ENCODE measurements at places on chromosomes 11 and 22.

DNA sequence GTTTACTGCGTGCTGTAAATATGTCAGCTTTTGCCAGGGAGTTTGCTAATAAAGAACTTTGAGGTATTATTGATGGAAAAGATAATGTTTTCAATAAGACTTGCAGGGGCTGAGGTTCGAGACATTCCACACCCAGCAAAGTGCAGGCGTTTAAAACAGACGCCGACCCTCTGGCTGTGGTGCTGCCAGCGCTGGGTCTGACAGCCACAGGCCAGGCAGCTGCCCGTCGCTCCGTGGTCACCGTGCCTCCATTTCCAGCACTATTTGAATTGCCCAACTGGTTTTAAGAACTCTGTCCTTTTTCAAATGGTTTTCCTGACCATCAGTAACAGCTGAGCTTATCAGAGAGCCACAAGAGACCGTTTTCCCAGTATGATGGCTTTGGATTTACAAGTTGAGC lies 28.1 kb upstream of the ALX4 start:
- peaks cover 58% of the 10 kb centered on the region for H3K27me3 ChIP-seq
- no peak for DNase-seq
- no peaks in the 10 kb centered on the region for H3K4me1 ChIP-seq
- H3K36me3 ChIP-seq, result no peaks in the 10 kb centered on the region
- no peak overlapping the region for H3K4me3 ChIP-seq
- H3K27ac ChIP-seq, result no peak overlapping the region

GRCh38 chr11:108632041-108632704 lies 32.7 kb upstream of the DDX10 start:
- H3K4me3 ChIP-seq, result no peak overlapping the region
- no peaks in the 10 kb centered on the region for H3K36me3 ChIP-seq
- peaks cover 3% of the 10 kb centered on the region for H3K27me3 ChIP-seq
- no peak overlapping the region for H3K27ac ChIP-seq
- H3K4me1 ChIP-seq, result no peaks in the 10 kb centered on the region

DNA sequence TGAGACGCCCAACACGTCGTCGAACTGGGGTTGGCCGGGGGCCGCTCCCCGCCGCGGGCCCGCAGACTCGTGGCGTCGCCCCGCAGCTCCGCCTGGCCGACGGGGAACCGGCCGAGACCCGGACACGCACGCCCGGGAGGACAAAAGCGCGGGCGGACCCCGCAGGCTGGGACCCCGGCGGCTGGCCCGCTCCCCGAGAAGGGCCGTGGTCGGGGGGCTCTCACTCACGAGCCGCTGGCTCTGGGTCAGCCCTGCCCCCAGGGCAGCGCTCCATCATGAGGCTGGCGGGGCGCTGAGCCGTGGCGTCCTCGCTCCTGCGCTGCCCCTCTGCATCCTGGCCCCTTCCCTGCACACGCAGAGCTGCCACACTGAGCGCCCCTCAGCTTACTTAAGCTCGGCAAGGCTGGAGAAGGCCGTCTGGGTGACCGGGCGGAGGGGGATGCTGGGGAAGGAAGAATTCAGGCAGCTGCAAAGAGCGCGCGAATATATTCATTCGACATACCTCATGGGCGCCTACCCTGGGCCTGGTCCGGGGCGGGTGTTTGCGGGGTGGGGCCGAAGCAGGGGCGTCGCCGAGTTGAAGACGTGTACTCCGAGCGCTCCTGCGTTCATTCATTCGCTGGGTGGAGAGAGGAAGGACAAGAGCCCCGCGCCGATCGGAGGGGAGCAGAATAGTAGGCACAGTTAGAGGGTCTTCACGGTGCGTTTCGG lies 579 bp upstream of the CYB5R2 start:
- H3K36me3 ChIP-seq, result no peaks in the 10 kb centered on the region
- peak; percentile 87 for DNase-seq
- peak overlapping the region; percentile 71 for H3K4me3 ChIP-seq
- peaks cover 10% of the 10 kb centered on the region for H3K4me1 ChIP-seq
- H3K27ac ChIP-seq, result no peak overlapping the region
- peaks cover 3% of the 10 kb centered on the region for H3K27me3 ChIP-seq

DNA sequence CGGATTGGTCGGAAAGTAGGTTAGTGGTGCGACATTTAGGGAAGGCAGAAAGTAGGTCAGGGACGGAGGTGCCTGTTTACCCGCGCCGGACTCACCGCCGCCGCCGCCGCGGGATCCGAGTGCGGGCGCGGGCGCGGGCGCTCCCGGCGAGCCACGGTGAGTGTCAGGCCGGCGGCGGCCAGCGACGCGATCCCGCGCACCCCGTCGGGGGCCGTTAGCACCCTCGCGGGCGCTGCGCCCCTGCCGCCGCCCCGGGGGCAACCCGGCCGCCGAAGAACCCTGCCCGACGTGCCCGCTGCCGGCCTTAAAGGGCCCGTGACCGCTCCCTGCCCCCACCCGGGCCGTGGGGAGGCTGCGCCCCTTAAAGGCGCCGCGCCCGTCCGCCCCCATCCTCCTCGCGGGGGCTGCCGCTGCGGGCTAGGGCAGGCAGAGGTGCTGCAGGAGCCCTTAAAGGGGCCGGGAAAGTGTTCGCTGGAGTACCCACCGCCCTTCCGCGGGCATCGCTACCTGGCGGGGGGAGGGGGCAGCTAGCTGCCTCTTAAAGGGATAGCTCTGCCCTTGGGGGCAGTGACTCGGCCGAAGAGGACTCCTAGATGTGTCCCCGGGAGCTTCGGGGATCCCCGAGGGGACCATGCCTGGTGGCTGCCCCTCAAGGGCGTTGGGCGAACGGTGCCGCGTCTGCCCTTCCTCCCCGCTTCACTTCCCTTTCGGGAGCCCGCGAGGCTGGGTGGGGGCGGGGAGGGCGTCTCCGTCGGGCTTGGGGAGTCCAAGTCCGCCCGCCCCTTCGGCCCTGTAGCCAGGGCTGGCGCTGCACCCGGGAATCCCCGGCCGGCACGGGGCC lies at the start of gene BMAL1:
TSS of gene BMAL1 (plus strand) at position 23 of the 841 bp plus-strand sequence. CDS start 76,519 bp downstream, outside the sequence.
- peak within 1 kb of the TSS; percentile 67 for H3K27ac ChIP-seq
- peak within 1 kb of the TSS; percentile 93 for H3K4me3 ChIP-seq
- peaks cover 12% of the 10 kb centered on the region for H3K4me1 ChIP-seq
- peak; percentile 84 for DNase-seq
- H3K27me3 ChIP-seq, result peaks cover 47% of the 10 kb centered on the region

DNA sequence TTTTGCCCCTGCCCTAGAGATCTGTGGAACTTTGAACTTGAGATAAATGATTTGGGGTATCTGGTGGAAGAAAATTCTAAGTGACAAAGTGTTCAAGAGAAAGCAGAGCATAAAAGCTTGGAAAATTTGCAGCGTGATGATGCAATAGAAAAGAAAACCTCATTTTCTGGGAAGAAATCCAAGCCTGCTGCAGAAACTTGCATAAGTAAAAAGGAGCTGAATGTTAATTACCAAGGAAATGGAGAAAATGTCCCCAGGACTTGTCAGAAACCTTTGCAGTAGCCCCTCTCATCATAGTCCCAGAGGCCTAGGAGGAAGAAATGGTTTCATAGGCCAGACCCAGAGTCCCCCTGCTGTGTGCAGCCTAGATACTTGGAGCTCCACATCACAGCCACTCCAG lies 686.9 kb downstream of the FAM181B start:
- no peaks in the 10 kb centered on the region for H3K36me3 ChIP-seq
- no peak overlapping the region for H3K27ac ChIP-seq
- H3K4me3 ChIP-seq, result no peak overlapping the region
- H3K27me3 ChIP-seq, result no peaks in the 10 kb centered on the region

DNA sequence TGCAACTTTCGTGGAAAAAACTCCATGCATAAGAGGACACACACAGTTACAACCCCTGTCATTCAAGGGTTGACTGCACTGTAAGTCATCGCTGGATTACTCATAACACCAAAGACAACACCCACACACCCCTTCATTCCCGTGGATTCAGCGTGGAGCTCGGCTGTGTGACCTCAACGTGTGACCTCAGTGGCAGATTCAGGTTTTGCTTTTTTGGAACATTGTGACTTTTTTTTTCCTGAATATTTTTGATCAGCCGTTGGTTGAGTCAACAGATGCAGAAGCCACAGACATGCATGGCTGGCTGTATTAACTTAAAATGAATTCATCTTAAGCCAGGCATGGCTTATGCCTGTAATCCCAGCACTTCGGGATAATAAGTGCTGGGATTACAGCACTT lies 19.7 kb upstream of the MUC5AC start:
- no peaks in the 10 kb centered on the region for H3K36me3 ChIP-seq
- peak overlapping the region; percentile 39 for H3K27ac ChIP-seq
- DNase-seq, result peak; percentile 91
- peaks cover 20% of the 10 kb centered on the region for H3K4me1 ChIP-seq
